ENCODE measurements at places on chromosomes 6 and 20.

DNA sequence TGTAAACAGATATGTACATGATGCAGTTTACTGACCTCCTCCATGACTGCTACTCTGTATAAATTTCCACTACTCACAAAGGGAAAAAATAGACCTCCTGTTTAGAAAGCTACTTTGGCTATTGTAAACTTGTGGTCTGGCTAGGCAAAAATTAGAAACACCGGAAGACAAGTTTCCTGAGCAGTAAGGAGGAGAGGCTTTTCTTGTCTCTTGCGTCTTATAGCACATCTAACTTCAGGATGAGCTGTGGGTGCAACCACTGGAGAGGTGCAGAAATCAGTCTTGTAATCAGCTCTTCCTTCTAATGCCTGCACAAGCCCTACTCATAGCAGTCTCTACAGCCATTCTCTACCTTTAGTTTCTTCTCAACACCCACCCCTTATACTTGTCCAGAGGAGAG, 296.5 kb upstream of the SLC35B3 start:
- no peak for DNase-seq

GRCh38 chr20:34535857-34536256, 19.6 kb downstream of the DYNLRB1 start:
- no peak for DNase-seq

- no peak for DNase-seq
These were observed 4.3 kb downstream of the GFRA4 start for GRCh38 chr20:3658716-3659491.

GRCh38 chr20:23180451-23180921, 94.4 kb upstream of the CD93 start:
- no peak for DNase-seq

DNA sequence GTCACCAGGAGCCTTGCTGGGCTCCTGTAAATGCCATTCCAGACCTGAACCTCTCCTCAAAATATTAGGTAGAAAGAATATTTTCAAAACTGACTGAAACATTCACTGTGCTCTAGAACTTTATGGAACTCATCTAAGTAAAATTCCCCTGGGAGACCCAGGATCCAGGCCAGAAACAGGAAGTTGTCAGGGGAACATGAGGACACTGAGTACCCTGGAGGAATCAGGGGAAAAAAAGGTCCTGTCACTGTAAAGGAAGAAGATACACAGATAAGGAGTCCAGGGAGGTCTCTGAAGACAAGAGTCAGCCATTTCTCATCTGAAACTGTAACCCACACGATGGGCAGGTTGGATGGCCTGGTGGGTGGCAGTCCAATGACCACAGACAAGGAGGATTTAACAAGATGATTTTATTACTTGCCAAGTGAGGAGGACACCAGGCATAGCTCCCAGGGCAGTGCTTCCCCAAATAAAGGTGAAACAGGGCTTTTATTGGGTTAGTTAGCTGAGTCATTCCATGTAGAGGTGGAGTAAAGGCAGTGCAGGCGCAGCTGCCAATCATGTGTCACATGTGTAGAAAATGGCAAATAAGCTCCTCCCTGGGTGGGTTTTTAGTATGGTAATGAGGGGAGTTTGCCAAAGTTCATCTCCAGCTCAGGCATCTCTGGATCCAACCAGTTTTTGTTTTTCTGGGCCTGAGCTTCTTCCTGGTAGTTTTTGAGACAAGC, 138.5 kb downstream of the RCAN2 start:
- DNase-seq: no peak

DNA sequence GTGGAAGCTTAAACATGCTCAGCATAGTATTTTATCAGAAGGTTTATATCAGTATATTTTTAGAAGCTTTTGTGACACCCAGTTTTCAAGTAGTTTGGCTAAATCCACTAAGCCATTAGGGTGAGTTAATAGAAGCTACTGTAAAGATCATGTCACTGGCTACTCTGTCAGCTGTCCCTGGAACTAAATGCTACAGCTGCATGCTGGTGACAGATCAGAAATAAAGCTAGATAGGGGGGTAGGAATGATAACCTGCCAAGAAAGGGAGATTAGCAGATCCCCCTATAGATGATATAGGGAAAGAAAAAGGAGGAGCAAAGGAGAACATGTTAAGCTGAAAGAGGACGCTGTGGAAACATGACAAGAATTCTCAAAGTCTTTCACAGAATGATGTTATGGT, 363.2 kb downstream of the QKI start:
- DNase-seq: no peak

Data from activated T-cell treated with anti-CD3 and anti-CD28 coated beads for 48 hours (primary cell).